ENCODE measurements at places on chromosomes 7 and 10.

GRCh38 chr10:30784524-30784896 is 155.0 kb upstream of the LYZL2 start:
- DNase-seq = no peak

- DNase-seq = no peak
Observed at GRCh38 chr7:50145226-50145625, 52.2 kb upstream of the ZPBP start.

- DNase-seq = no peak
Observed at GRCh38 chr7:105346593-105347322, 42.0 kb downstream of the SRPK2 start.

GRCh38 chr10:119273413-119273812 is 66.0 kb downstream of the GRK5 start:
- DNase-seq = no peak

GRCh38 chr7:26653430-26654399 is 210.7 kb downstream of the SKAP2 start:
- DNase-seq = no peak

- no peak for DNase-seq
Observed at GRCh38 chr7:29539471-29539870, 24.2 kb upstream of the PRR15 start.

Data from ecto neural progenitor cell (in vitro differentiated cells).